ENCODE measurements at places on chromosomes 4 and X.

DNA sequence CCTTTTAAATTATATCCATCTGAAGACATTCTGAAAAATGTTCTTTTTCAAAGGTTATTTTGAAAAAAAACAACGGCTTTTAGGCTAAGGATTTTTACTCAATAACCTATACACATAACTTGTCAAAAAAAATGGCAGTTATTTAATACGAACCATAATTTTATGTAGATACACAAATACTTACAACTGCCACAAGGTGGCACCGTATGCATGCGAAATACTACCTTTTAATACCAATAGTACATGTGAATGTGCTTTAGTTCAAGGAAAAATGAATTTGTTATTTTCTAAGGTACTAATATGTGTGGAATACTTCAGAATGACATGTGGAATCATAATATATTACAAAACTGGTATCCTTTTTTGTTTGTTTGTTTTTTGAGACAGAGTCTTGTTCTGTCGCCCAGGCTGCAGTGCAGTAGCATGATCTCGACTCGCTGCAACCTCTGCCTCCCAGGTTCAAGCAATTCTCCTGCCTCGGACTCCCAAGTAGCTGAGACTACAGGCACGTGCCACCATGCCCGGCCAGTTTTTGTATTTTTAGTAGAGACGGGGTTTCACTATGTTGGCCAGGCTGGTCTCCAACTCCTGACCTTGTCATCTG lies 4.6 kb upstream of the MAD2L1 start:
- peak; percentile 79 for DNase-seq

GRCh38 chrX:18799911-18800310 lies 92.5 kb downstream of the PPEF1 start:
- DNase-seq, result no peak

- DNase-seq, result no peak
Measured at GRCh38 chrX:4764888-4765287, 1051.4 kb upstream of the PRKX start.

DNA sequence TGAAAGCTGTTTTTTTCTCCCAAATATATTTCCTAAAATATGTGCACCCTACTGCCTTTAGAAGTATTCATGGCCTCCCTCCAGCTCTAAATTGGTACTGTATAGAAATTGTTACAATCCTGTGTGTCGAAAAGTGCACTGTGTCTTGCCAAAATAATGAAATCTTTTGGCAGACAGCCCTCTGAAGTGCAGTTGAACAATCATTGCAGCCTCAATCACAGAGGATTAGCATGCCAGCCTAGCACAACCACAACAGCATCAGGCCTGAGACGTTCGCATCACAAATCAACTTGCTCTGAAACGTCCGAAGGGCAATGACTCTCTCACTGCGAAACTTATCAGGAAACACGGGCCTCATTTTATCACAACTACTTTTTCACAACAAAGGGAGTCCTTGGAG lies 99.0 kb downstream of the ANOS1 start:
- DNase-seq, result no peak

DNA sequence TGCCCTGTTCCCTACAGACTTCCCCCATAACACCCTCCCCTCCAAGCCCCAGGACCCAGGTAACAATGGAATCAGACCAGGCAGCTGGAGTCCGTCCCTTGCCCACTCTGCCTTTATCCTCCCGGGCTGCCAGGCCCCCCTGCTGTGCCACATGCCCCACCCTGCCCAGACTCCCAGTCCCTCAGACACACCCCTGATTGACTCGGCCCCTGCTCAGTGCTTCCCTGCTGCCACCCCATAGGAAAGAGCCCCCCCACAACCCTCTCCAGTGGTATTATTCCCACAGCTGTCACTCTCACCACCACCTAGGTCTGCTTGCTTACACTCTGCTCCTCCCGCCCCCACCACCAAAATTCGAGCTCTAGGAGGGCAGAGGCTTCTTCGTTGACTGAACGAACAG lies 4.7 kb upstream of the NAA10 start:
- DNase-seq, result no peak

DNA sequence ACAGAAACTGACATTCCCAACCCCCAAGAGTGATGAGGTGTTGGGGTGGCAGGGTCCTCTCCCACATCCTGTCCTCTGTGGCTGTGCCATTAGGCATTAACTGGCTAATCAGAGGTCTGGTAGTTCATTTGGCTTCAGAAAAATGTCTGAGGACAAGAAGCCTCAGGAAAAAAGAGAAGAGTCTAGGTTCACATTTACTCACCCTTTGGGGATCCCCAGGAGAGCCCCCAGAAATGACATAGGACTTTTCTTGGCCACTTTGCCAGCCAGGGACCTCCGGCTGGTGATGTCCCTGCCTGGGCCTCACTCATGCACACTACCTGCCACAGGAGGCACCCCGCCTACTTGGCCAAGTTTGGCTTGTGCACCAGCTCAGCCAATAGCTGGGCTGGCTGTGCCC lies 173.0 kb downstream of the RBM46 start:
- DNase-seq, result no peak

DNA sequence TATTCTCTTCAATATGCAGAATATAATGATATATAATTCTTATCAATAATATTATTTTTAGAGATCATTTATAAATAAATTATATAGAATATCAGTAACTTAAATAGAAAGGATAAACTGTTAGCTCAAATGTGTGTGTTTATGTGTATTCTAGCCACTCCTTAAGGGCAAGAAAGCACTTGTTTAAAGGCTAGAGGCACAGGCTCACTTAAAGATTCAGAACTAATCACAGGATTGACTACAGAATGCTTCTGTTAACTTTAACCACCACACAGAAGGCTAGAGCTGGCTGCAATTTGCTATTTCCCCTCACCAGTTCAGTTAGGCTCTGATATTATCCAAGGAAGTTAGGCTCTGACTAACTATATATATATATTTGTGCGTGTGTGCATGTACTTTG lies 69.6 kb downstream of the TBCK start:
- no peak for DNase-seq
